ENCODE measurements at places on chromosomes 4 and X.

GRCh38 chr4:4980621-4981230 lies 38.5 kb downstream of the CYTL1 start:
- no peak for DNase-seq

DNA sequence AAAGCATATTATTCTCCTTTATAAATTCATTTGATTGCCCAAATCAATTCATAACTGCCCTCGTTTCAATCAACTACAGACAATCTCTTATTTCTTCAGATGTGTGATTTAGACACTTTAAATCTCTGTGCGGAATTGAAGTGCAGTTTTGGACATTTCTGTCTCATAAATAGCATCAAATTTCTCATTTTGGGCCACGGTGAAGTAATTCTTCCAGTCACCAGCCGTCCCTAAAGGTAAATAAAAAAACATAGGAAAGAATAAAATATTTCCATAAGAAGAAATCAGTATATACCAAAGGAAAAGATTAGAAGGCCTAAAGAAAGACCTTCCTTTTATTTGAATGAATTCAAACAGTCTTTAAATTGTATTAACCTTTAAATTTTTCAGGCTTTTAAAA lies 33.4 kb downstream of the SULT1B1 start:
- DNase-seq, result no peak

GRCh38 chrX:39096599-39096998 lies 295.3 kb downstream of the MID1IP1 start:
- DNase-seq, result no peak

- DNase-seq, result no peak
These were observed 179.1 kb downstream of the SOWAHB start for GRCh38 chr4:76718831-76719230.

- no peak for DNase-seq
These were observed 5.8 kb downstream of the DGAT2L6 start for GRCh38 chrX:70183091-70183490.

- no peak for DNase-seq
These were observed 76.2 kb downstream of the STARD8 start for GRCh38 chrX:68723491-68724155.

DNA sequence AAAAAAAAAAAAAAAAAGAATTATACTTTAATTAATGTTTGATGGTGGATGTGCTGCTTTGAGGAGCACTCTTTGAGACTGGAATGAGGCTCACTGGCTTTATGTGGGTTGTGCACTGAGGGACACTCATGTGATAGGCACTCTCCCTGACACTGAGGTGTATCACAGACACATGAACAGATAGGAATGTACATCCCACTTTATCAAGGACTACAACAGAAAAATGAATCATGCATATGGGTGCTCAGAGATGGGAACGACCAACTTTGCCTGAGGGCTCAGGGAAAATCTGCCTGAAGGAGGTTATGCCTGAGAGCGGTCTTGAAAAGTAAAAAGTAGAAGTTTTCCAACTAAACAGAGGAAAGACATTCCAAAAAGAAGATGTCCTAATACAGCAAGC lies 97.7 kb upstream of the RBPJ start:
- no peak for DNase-seq

DNA sequence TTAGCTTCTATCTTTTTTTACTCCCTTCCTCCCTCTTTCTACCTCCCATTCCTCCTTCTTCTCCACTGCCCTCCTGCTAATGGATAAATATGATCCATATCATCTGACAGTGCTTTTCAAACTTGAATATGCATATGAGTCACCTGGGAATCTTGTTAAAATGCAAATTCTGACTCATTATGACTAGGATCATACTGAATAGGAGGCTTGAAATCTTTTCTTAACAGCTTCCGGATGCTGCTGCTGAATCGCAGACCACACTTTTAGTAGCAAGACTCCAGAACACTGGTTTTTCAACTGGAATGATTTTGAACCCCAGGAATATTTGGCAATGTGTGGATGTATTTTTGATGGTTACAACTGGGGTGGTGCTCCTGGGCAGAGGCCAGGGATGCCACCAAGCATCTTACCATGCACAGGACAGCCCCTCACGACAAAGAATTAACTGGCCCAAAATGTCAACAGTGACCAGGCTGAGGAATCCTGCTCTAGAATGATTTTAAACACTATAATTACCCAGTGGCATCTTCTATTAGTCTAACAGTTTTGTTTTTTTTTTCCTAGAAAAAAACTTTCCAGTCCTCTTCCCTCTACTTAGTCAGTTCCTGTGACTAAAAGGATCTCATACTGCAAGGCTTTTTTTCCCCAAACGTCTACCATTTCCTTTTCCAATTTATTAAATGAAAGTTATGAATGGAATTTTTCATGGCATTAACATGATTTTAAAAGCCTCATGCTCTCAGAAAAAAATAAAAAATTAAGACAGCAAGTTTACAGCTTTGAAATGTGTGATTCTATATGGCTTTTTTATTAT lies 10.6 kb upstream of the PYURF start:
- DNase-seq, result no peak

GRCh38 chr4:137909529-137910309 lies 332.4 kb downstream of the SLC7A11 start:
- DNase-seq, result no peak

- DNase-seq, result no peak
These were observed 80.5 kb upstream of the AMELX start for GRCh38 chrX:11212741-11213140.

Data from stimulated activated CD8-positive, alpha-beta memory T cell treated with anti-CD3 and anti-CD28 coated beads, Interleukin-2, amount 100 ng/mL, for 1 hour (primary cell).